Nephron progenitor cell (in vitro differentiated cells): ENCODE measurements at places on chromosomes 4 and X.

GRCh38 chr4:107156443-107156842 is 120.3 kb upstream of the DKK2 start:
- DNase-seq, result no peak

DNA sequence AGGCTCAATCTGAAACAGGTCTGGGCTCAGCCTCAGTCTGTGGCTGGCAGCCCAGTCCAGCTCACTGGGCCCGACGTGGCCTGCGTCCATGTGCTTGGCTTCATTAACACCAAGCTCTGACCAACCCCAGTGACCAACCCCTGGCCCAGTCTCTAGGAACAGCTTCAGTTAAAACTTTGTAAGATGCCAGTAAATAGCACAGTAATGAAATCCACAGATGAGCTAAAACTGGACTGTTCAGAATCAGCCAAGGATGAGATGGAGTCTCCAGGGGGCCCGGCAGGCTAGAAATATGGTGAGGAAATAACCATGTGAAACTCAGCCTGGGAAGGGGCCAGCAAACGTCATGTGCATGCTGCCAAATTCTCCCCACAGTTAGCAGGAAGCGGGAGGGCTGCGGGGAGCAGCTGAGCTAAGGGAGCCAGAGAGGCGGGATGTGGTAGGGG is 37.1 kb upstream of the XPNPEP2 start:
- no peak for DNase-seq

DNA sequence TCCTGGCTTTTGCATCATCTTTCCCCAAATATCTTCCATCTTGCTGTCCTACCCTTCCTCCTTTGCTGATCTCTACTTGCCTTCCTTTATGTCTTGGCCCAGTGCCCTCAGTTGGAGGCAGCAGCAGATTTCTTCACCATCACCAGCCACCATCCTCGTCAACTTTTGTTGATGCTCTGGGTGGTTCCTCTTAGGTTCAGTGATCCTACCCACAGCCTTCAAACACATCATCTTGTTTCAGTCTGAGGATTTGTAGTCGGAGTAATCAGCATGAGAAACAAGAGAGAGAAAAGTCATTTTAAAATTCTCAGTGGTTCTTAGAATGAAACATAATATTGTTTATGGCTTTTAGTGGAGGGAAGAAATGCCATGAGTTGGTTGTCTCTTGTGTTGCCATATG is 65.8 kb downstream of the FTHL17 start:
- DNase-seq, result no peak

GRCh38 chrX:121322159-121322558 is 274.7 kb downstream of the GLUD2 start:
- DNase-seq, result no peak

DNA sequence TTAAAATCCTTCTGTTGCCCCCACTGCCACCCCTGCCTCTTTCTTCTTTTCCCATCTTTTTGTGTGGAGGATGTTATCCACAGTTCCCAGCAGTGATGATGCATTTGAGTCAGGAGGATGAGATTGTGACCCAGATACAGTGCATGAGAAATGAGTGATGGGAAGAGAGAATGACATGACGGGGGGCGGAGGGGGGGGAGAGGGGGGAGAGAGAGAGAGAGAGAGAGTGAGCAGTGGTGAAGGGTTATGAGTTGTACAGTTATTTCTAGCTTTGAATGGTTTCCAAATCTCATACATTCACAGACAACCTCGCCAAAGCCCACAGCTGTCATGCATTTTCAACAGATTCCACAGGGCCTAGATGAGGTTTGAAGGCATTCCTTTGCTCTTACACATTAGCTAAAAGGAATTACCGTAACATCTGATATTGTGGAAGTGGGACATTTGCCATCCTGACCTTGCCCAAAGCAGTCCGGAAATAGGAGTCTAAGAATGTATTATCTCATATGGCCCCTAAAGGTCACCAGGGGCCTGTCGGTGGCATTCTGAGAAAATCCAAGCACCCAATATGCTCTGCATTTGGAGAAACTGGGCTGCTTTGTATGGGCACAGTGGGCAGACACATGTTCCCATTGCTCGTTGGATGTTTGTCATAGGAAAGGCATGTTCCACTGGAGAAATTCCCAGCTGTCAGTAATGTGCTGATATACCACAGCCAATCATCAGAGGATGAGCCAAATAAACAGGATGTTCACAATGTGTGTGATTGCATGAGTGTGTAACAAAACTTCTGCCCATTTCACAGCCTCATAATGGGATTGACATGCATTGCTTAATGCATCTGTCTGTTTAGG is 435.8 kb downstream of the SPRY1 start:
- DNase-seq, result no peak
